ENCODE measurements at places on chromosomes 1 and 21.

DNA sequence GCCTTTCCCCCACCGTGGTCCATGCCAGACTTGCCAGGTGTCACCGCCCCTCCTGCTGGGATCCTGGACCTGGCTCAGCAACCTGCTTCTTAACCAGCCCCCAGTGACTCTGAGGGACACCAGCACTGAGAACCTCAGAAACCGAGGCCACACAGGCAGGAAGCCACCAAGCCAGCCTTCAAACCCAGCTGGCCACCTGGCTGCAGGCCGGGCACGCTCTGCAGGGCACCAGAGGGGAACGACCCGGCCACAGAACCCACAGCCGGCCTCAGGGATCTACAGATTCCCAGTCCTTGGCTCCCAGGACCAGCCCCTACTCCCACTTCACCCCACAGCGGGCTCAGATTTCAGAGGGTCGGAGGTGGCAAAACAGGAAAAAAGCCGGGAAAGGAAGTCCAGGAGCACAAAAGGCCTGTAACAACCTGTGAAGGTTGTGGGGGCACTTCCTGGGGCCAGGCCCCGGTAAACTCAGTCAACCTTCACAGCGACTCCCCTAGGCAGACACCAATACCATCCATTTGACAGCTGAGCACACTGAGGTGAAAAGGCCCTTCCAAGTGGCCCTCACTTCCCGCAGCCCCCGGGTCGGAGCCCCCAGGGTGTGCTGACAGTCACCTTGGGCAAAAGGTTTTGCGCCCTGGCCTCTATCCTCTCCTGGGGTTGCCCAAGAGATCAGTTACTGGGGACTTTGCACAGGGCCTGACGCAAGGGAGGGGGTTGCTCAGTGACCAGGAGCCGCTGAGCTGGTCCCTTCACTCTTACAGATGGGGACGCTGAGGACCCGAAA is 14.1 kb downstream of the RUNX3 start:
- DNase-seq = no peak

DNA sequence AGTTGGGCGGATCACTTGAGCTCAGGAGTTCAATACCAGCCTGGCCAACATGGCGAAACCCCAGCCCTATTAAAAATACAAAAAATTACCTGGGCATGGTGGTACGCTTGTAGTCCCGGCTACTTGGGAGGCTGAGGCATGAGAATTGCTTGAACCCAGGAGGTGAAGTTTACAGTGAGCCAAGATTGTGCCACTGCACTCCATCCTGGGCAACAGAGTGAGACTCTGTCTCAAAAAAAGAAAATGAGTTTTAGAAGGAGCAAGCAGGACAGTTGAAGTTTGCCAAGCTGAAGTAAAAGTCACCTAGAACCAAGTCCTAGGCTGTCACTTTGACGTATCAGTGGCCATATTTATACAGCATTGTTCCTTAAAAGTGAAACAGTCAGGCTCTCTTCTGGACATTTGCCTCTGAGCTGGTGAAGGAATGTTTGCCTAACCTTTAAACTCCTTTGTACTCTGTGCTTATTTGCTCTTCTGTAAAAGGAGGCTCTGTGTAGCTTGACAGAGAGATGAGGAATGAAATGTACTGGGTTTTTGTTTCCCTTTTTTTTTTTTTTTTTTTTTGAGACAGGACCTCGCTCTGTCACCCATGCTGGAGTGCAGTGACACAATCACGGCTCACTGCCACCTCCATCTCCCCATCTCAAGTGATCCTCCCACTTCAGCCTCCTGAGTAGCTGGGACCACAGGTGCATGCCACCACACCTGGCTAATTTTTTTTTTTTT is 2.8 kb downstream of the RAB4A start:
- peak; percentile 49 for DNase-seq

DNA sequence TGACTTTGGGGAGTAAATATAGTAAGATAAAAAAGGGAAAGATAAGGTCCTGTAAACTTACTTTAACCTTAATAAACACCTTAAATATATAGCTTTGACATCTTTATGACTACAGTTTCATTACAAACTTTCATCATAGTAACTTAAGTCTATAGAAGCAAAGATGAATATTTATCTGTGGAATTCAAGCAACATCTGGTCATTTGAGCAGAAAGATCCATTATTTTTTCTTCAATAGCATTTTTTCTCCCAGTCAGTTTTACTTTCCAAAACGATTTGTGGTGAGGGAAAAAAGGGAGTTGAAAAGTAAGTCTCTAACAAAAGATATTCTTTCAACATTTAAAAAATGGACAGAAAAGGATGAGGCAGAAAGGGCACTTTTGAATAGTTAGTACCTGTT is 69.0 kb downstream of the HMCN1 start:
- no peak for DNase-seq

DNA sequence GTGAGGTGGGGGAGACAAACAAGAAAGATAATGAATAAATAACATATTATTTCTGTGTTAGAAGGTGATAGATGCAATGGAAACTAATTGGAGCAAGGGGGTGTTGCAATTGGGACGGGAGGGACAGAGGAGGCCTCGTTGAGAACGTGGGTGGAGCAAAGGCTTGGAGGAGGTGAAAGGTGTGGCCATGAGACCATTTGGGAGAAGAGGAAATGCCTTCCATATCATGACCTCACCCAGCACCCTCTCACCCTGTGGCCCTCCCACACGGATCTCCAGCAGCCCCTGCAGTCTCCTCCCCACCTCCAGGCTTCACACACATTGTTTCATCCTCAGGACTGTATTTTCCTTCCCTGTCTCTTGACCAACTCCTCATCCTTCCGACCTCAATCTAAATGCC is 85.3 kb upstream of the ARHGAP29 start:
- no peak for DNase-seq

DNA sequence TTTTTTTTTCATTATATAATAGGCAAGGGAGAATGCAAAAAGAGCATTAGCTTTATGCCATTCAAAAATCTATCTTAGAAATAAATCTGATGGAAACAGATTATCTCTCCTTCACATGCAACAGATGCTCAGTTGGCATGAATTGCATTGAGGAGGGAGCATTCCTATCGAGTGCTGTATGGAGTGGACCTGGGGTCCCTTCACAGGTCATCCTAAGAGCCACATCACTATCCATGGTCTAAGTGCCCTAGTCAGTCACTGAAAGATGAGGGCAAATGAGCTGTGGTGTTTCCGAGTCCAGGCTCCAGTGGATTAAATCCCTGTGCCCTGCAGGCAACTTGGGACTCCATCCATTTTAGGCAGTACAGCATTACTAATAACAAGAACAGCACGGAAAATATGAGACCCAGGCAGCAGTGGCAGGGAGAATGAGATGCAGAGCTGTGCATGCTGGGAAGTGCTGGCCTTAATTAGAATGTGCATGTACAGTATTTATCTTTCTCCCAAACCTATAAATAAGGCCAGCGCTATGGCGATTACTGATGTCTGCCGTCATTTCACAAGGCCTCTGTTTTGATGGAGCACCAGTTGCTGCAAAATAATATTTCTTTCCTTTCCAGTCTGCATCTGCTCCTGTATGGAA is 512.3 kb upstream of the PLXNA2 start:
- DNase-seq = no peak

DNA sequence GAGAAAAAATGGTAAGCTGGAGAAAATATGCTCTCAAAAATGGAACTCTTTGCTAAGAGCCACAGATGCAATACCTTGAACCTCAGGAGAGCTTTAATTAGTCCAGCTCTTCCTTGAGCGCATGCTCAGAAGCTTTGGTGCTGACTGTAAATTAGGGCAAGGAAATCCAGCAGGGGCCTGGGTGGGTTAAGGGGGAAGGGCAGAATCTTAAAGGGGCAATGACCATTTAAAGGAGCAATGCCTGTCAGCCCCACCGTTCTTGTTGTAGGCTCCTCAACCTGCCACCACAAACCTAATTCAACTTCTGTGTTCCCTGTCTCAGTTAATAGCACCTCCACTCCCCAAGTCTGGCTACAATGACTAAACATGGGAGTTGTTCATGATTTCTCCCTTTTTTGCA is 6.8 kb upstream of the SLC22A15 start:
- no peak for DNase-seq

DNA sequence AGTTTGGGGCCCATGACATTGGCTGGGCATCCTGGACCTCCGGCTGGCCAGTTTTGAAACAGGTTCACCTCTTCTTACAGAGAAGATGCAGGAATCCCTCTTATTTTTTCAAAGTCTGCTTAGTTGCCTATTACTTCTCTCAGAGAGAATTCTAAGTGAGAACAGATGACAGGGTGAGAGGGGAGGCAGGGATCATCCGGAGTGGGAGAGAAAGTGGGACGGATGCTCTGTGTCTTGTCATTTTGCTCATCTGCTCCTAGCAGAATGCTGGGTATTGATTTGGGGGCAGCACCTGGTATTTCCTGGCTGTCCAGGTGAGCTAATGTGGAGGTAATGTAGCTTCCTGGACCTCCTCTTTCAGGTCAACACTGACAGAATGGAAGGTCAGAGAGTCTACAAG is 32.4 kb downstream of the GNG4 start:
- DNase-seq = no peak

Measured in astrocyte of the spinal cord (primary cell).